Cardiac septum (tissue), 1 donor: ENCODE measurements at places on chromosomes 2 and 18. TPM values are rescaled to one million over a fixed set of nuclear protein-coding genes. Genes with fewer than 3 reads are reported as not detected.

DNA sequence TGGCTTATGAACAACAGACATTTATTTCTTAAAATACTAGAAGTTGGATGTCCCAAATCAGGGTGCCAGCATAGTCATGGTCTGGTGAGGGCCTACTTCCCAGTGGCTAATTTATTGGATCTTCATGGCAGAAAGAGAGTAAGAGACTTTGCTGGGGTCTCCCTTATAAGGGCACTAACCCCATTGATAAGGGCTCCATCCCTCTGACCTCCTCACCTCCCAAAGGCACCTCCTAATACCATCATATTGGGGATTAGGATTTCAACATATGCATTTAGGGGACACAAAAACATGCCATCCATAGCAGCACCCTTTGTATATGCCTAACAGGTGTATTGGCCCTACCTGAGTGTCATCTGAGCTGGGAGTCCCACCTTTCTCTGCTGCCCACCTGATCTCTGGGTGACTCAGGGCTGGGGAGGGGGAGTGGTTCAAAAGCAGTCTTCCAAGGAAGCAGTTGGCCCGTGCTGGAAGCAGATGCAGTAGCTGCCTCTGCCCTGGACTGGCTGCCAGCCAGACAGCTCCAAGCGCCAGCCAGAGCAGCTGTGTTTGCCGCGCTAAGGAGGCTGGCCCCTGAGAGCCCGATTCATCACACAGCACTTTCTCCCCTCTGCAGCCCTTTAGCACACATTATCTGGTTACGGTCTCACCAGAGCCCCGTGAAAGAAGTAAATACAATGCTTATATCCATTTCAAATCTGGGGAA is 84.6 kb downstream of the SMAD7 start:
- DNase-seq, result no peak

PER2 gene
- total RNA-seq, result 13.0 TPM

DNA sequence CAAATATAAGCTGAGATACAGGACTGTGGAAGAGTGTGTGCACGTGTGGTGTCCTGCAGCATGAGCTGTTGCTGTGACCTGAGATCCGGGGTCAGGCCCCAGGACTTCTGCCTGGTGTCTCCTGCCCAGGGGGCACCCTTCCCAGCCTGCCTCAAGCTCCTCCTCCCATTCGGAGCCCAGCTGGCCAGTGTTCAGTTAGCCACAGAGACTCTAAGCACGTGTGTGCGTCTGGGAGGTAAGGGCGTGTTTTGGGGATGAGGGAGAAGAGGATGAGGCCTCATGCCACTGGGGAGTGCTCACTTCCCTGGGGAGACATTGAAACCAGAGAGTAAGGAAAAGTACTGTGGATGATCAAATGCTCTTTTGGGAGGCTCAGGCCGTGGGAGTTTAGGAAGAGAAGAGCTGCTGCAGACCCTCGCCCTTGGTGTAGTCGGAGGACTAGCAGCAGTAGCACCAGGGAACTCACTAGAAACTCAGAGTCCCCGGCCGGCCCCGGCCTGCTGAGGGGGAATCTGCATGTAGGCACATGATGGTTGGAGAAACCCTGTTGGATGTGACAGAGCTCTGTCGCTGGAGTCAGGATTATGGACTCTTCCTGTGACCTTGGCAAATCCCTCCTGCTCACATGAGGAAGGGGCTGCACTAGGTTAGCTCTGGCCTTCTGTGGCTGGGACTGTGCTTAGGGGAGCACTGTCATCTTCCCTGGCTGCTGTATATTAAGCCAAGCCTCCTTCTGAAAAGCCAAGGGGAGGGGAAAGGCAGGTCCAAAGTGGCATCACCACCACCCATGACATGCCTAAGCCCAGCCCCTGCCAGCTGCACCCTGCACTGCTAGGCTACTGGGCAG is 231.1 kb downstream of the DYSF start:
- DNase-seq, result peak; percentile 70

DNA sequence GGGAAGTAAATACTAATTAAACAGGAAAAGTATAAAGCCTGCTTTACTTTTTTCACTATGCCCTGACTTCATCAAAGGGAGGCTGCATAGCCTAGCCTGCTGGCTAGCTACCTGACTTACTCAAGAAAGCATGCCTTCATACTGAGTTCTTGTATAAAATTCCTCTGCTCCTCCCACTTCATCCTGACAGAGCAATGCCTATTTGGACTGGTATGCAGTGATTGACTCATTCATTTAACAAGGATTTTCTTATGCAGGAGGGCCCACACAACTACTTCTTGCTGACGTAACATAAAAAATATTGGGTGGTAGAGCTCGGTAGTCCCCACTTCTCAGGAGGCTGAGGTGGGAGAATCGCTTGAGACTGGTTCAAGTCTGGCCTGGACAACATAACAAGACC is 70.5 kb downstream of the PRPF40A start:
- no peak for DNase-seq

- peak; percentile 12 for DNase-seq
Observed at GRCh38 chr18:46636040-46636630, 20.9 kb downstream of the LOXHD1 start.

DNA sequence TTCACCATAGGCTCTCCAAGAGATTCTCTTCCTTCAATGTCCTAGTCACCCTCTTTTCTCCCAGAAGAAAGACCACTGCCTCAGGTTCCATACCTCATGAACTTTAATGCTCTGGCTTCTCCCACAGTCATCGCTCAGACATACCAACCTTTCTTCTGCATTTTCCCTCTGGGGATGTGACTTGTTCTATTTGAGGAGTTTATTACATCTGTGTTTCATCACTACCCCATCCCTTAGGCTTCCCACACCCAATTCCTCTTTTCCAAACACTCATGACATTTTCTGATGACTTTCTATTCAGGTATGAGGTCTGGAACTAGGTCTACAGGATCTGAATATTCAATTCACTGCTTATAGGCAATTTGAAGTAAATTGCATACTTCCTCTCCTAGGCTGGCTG is 298.6 kb upstream of the MAP2 start:
- no peak for DNase-seq

PCARE gene
- 0.11 TPM for total RNA-seq

- no peak for DNase-seq
Observed at GRCh38 chr2:205969584-205969983, 116.4 kb downstream of the INO80D start.

DUSP2 gene
- total RNA-seq, result 1.3 TPM

GRCh38 chr2:241226723-241227572 is 38.5 kb downstream of the ANO7 start:
- no peak for DNase-seq

DNA sequence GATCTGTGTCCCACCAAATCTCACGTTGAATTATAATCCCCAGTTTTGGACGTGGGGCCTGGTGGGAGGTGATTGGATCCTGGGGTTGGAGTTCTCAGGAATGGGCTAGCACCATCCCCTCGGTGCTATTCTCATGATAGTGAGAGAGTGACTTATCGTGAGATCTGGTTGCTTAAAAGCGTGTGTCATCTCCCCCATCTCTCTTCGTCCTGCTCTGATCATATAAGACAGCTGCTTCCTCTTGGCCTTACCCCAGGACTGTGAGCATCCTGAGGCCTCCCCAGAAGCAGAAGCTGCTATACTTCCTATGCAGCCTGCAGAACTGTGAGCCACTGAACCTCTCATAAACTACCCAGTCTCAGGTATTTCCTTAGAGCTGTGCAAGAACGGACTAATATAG is 163.7 kb upstream of the NDUFV2 start:
- DNase-seq, result no peak

RAMP1 gene
- total RNA-seq, result 253 TPM

DNA sequence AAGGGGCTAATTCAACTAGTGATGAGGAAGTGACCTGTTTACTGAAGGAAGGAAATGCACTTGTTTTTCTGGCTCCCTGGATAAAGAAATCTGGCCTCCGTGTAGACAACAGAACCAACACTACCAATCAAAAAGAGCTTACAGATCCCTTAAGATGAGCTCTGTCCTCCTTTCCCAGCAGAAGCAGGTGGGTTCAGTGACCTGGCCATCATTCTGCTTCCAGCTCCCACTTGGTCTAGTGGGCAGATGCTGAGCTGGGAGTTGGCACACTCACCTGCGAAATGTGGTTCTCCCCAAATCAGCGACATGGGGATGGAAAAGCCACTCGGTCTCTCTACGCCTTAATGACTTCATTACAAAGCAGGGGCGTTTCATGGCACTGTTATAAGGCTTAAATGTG is 132.6 kb downstream of the AFF3 start:
- DNase-seq, result no peak

DNA sequence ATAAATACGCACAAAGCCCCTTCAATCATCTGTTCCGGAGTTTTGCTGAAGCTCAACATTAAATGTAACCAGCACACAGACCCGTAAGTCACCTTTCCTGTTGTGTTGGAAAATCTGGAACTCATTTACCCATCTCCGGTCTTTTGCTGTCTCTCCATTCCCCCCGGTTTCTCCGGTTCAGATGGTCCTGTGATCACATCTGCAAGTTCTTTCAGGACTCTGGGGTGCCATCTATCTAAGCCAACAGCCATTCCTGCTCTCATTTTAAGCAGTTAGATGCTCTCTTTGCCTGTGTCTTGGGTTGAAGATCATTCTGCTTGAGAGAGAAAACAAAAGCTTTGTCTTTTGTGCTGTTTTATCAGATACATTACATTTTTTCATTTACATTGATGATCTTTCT is 91.7 kb upstream of the TGIF1 start:
- DNase-seq, result no peak

DNA sequence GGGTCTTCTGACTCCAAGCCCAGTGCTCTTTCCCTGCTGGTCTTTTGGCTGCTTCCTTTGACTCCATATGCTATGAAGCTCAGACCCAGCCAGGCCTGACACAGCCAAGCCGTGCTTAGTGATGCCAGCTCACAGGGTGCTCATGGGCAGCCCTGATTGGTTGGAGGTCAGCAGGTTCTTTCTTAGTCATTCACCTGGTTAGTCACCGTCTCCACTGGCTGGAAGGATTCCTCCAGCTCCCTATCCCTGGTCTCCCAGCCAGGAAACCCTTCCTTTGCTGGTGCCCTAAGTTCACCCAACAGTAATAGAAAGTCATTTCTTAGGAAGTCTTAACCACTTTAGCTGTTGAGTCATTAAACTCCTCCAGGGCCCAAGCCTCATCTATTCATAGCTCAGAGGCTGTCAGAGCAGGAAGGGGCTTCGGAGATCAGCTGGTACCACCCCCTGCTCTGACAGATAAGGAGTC is 3.9 kb downstream of the KCNK3 start:
- DNase-seq, result no peak

GRCh38 chr2:60106836-60107529 is 446.5 kb downstream of the BCL11A start:
- no peak for DNase-seq

MARCO gene
- 0.92 TPM for total RNA-seq
